Cardiac muscle cell (in vitro differentiated cells and primary cell): ENCODE measurements at places on chromosomes 5 and 9.
A peak's percentile ranks its signal among the peaks of the same experiment; 100 is the strongest.

- DNase-seq: no peak
Observed at GRCh38 chr9:75914883-75915452, 24.5 kb downstream of the PCSK5 start.

- no peak for DNase-seq
Observed at GRCh38 chr5:11780641-11781345, 123.5 kb downstream of the CTNND2 start.

- DNase-seq: no peak
Observed at GRCh38 chr5:43231977-43232376, 40.0 kb downstream of the NIM1K start.

- DNase-seq: no peak
Observed at GRCh38 chr5:96648023-96648422, 14.2 kb upstream of the CAST start.

DNA sequence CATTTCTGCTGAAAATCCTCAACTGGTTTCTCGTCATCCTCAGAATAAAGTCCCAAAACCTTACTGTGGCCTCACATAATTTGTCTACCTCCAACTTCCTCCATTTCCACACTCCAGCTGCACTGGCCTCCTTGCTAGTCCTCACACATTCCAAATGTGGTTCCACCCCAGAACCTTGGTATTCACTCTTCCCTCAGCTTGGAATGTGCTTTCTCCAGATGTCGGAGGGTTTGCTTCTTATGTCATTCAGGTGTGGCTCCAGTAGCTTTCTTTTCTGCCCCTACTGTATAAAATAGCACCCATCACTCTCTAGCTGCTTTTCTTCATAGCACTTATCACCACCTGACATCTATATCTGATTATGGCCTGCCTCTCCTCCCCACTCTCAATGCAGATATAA is 102.5 kb upstream of the IFNK start:
- no peak for DNase-seq

DNA sequence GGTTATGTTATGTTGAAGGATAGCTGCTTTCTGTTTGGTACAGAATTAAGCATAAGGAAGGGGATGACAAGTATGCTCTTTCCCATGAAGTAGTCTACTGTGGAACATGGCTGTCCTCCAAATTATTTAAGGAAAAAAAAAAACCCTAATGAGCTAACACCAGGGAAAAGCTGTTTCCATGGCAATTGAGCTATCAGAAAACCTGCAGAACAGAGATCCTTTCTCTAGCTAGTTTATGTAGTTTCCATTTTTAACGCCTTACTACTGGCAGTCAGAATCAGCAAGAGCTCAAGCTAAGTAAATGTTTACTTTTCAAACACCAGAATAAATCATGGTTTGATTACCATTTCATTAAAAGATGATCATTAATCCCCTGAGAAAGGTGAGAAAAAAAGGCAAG is 287.4 kb upstream of the TARS1 start:
- no peak for DNase-seq

- DNase-seq: no peak
Observed at GRCh38 chr5:145586661-145587307, 248.4 kb downstream of the PRELID2 start.

GRCh38 chr5:132427281-132428146 is 58.0 kb downstream of the SLC22A5 start:
- peak; percentile 34 for DNase-seq

GRCh38 chr5:77343165-77343564 is 132.7 kb downstream of the PDE8B start:
- no peak for DNase-seq

DNA sequence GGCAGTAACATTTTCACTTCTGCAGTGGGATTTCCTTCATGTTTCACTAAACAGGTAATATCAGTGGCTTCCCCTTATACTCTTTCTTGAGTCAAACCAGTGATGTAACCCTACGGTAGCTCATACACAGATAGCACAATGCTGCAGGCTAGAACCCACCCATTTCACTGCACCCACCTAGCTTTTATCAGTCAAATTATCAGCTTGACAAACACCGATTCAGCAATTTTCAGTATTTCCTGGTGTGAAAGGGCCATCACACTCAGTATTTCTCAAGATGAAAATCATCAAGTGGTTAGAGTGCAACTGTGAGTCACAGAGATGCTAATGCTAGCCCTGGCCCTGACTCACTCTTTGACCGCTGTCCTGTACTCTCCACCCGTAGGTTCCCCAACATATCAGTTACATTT is 242.3 kb upstream of the PTGER4 start:
- DNase-seq: no peak

GRCh38 chr5:178683783-178684182 is 46.7 kb downstream of the ZNF354A start:
- DNase-seq: no peak

DNA sequence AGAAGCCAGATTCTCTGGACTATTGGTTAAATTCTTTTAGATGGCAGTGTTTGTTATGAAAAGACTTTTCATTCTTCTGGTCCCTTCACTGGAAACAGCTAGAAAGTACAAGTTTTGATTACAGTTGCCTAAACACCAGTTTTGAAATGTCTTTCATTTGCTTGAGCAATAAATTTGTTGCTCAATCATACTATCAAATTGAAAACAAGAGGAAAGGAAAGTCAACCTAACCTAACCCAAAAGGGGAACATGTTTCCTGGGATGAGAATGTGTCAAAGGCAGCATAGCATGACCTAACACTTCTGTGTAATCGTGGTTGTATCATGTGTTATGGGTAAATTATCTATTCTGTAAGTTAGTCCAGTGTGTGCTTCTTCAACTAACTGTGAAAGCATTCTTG is 213.2 kb downstream of the TMC1 start:
- peak; percentile 3 for DNase-seq

- peak; percentile 88 for DNase-seq
Observed at GRCh38 chr5:65760504-65761275, 38.7 kb downstream of the NLN start.

DNA sequence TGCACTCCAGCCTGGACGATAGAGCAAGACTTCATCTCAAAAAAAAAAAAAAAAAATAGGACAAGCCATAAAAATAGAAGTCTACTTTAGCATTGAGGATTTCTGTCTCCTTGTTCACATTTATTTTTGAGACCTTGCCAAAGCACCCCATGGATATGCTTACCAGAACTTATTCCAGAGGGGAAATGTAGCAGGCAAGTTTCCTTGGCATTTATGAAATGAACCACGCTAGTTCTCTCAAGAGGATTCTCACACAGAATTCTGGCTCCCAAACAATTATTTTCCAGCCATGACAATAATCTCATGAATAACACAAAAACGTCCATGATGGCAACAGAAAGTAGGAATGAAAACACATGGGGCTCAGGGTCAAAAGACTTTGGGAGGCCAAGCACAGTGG is 23.4 kb upstream of the GPX8 start:
- DNase-seq: no peak

DNA sequence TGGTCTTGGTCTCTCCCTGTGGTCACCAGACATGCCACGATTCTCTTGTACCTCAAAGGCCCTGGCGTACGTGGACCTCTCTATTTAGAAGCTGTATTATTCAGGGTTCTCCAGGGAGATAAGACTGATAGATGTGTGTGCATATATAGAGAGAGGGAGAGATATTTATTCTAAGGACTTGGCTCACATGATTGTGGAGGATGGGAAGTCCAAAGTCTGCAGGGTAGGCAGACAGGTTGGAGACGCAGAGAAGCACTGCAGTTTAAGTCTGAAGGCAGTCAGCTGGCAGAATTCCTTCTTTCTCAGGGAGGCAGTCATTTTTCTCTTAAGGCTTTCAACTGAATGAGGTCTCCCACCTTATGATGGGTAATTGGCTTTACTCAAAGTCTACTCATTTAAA is 16.3 kb downstream of the C9orf57 start:
- DNase-seq: no peak

DNA sequence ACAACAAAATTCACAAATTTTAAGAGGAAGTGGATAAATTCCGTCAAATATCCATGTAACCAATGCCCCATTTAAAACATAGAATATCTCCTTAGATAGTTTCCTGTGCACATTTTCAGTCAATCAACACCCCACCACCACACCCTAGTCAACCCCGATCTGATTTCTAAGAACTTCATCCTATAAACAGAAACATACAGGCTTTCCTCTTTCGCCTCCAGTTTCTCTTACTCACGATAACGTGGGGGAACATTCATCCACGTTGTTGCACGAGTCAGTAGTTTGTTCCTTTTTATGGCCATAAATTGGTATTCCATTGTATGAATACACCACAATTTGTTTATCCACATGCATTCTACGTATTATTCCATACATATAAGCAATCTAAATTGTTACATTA is 35.6 kb upstream of the TRIO start:
- no peak for DNase-seq

GRCh38 chr5:66814146-66814991 is 218.2 kb downstream of the MAST4 start:
- DNase-seq: peak; percentile 61

- DNase-seq: no peak
Observed at GRCh38 chr9:127854184-127854806, at the start of gene ENG. ENG (minus strand) TSS chr9:127854658; CDS start chr9:127854355, 303 bp downstream.

DNA sequence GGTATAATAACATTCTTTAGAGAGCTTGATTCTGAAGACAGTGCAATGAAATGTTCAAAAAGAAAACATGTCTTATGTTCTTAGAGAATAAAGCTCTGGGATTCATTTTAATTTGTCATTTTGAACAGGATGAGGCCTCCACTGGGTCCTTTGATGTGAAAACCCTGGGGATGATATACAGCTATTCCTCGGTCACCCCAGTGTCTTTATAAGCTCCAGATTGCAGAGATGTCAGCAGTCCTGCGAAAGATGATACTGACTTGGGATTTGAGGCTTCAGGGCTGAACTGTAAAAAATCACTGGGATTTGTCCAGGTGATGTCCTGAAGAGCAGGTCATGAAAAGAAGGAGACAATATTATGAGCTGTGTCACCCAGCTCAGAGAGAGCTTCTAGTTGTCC is 529.7 kb upstream of the ZNF608 start:
- DNase-seq: no peak

DNA sequence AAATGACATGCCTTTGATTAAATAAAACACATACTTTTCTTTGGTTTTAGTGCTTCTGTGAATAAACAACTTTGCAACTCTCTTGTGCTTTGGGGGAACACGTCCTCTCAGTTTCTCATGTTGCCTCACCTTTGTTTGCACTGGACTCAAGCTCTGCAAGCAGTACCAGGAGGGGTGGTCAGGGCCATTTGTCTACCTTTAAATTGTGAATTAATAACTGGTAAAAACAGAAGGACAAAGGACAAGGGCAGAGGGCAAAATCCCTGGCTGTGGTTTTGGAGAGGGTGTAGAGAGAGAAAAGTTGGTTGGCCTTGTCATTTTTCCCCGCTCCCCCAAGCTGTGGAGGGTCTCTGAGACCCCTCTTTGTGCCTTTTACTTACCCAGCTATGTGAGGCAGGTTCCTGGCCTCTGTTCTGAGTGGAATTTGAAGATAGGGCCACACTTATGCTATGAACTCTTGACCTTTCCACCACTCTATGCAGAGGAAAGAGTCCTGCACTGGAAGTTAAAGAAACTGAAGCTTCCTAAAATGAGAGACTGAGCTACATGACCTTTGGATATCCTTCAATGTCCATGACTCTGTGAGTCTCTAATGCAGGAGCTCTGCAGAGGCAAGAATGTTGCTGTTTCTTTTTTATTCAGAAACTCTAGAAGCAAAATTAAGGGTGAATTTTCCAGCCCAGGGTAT is 55.1 kb upstream of the MOCS2 start:
- DNase-seq: peak; percentile 53

DNA sequence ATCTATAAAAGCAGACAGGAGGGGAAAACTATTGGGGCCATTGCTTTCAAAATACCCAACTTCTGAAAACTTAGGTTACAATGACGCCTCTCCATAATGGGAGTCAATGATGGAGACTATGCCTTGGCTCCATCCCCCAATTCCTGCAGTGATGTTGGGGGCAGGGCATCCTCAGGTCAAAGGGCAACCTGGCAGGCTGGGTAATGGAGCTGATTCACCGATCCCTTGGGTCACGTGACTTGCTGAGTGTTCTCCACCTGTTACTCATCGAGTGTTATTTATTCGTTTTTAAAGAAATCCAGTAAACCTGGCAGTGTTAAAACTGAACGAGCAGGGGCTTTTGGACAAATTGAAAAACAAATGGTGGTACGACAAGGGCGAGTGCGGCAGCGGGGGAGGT is 244.4 kb downstream of the FAM114A2 start:
- DNase-seq: no peak

- no peak for DNase-seq
Observed at GRCh38 chr5:173633304-173633703, 16.9 kb upstream of the BOD1 start.

GRCh38 chr5:178612299-178612698 is 14.6 kb downstream of the CLK4 start:
- DNase-seq: no peak

- no peak for DNase-seq
Observed at GRCh38 chr9:3331801-3332200, 194.0 kb downstream of the RFX3 start.

- no peak for DNase-seq
Observed at GRCh38 chr9:77750284-77750683, 102.2 kb upstream of the GNA14 start.

DNA sequence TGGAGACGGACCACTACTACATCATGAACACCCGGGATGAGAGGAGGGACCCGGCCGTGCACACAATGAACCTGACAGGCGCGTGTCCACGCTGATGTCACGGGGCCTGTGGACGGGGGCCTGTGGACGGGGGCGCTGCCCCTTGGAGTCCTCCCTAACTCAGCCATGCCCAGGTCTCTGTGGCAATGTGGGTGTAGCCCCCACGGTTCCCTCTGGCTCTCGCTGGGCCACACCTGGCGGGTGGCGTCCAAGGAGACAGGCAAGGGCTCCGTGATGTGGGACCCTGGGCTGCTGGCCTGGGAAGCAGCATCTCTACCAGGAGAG is 22.1 kb downstream of the PAEP start:
- no peak for DNase-seq

DNA sequence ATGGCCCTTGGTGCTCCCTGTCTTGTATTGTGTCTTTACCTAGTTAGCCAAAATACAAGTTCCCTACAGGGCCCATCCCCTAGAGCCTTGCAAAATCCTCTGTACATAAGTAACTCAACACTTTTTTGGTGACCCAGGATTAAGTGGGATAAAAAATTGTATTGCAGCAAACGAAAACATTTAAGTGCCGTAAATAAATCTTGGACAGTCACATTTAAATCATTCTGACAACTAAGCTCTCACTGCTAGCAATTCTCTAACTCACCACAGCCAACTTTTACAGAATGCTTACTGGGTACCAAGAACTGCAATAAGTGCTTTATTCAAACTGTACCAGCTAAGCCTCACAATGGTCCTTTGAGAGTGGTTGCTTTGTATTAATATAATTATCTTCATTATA is 56.6 kb downstream of the GNAQ start:
- no peak for DNase-seq

DNA sequence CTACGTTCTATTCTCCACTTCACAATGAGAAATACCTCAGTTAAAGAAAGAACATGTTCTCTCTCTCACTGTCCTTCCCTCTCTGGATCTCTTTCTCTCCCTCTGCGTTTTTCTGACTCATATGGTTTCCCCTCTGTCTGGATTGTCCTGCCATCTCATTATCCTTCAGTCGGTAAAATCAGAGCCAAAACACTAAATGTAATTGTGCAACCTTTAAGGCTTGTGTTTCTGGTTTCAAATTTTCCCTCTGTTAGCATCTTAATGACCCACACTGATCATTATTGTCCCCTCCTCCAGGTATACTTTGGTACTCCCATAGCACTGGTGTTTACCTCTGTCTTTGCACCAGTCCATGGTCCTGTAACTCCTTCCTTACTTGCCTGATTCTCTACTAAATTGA is 509.4 kb upstream of the C9orf72 start:
- no peak for DNase-seq
